AG09319 (cell line): ENCODE measurements at places on chromosomes 2 and 18.

DNA sequence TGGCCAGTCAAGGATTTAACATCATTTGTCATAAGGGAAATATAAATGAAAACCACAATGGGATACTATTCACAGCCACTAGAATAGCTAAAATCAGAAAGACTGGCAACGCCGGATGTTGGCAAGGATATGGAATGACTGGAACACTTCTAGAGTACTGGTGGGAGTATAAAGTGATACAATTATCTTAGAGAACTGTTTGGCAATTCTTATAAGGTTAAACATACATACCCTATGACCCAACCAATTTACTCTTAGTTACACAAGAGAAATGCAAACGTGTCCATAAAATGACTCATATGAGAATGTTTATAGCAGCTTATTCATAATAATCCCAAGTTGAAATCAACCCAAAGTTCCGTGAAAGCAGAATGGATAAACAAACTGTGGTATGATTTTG is 35.1 kb downstream of the MAPK4 start:
- DNase-seq, result no peak

DNA sequence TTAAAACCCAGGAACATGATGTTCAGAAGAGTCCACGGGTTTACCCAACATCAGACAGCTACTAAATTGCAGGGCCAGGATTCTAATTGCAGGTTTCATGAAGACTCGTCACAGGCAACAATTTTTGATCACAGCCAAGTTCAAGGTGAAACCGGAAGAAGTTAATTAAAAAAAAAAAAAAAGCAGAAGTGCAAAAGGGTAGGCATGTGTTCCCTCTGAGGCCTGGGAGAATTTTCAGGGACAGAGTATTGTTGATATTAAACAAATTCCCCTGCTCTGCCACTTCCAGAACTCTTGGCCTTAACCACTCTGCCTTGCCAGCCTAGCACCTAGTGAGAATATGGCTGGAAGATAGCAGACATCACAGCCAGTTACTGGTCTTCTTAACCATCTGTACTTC is 99.4 kb upstream of the TRIB2 start:
- DNase-seq, result no peak

DNA sequence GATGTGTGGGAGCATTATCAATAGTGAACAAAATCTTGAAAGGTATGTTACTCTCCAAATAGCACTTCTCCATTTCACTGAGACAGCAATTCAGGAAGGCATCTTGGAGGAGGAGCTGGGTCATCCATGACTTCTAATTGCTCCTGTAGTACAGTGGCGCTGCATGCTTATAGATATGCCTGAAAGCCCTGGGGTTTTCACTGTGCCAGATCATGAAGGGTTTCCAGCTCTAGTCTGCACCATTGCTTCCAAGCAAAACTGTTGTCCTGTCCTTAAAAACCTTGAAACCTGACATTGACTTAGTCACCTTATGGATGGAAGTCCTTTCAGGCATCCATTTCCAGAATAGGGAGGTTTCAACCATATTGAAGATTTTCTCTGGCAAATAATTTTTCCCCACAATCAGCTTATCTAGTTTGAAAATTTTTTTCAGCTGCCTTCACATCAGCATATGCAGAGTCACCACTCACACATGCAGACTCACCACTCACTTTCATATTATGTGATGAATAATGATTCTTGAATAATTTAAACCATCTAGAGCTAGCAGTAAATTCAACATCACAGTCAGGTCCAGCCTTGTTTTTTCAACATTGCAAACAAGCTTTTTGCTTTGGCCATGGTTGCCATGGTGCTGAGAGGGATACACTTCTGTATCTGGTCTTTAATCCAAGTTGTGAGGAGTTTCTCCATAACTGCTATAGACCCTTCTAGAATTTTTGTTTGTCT is 297.1 kb downstream of the CLIP4 start:
- DNase-seq, result no peak

DNA sequence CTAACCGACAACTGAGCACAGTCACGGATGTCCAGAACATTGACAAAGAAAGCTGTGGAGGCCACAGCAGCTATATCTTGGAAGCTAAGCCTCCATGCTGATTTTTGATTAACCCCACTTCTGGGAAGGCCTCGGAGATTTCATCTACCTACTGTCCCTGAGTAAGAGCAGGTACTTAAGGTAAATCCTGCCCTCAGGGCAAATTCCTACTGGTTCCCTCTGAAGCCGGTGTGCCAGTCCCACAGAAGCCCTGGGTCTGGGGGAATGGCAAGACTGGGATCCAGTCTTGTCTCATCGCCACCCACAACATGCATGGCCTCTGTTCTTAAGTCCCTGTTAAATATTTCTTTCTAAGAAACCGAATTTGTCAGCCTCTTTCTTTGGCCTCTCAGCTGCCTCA is 18.7 kb downstream of the PER2 start:
- DNase-seq, result no peak
